Activated naive CD8-positive, alpha-beta T cell treated with anti-CD3 and anti-CD28 coated beads, Interleukin-2, amount 10 ng/mL, durations not matched to agents 7 days and 5 days (primary cell): ENCODE measurements at places on chromosomes 11 and 22. TPM values are rescaled to one million over a fixed set of nuclear protein-coding genes. Genes with fewer than 3 reads are reported as not detected.

DNA sequence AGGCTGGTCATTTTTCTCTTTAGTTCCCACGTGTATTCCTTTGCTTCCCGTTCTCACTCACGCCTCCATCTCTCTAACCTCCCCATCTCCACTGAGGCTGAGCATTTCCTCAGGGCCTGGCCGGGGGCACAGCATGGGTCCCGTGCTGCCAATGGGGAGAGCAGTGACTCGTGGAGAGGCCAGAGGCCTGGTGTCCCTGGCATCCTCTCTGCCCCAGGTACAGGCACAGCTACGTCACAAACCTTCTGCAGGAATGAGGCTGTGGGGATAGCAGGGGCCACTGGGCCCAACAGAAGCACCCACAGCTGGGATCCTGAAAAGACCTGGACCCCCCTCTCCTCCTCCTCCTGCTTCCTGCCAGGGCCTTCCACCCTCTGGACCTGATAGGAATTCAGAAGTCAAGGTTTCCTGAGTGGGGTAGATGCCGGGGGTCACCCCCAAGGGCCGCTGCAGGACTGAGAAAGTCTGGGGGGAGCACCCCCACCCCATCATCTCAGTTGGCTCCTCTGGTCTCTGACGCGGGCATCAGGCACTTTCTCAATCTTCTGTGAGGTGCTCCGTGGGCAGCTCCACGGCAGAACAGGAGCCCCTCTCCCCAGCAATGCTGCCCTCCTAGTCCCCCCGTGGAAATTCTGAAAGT is 11.8 kb downstream of the PNPLA5 start:
- DNase-seq = no peak

DNA sequence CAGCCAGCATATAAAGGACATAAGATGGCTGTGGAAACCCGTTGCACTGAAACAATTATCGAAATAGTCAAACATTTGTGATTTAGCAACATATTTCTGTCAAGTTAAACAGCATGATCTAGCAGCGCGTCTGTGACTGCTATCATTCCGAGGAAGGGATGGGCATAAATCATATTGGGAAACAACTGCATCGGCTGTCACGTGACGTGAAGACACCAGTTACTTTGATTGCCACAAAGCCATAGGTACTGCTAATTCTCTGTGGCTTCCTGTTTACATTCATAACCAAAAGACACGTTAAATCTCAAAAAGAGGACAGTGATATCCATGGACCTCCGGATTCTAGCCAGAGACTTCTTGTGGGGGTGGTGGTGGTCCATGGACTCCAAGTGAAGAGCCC is 87.8 kb downstream of the CACNA1I start:
- no peak for DNase-seq

- DNase-seq = no peak
Measured at GRCh38 chr22:43402128-43402527, 9.7 kb upstream of the MPPED1 start.

SHANK2 gene
- not detected for total RNA-seq

DERL3 gene
- total RNA-seq = 9.9 TPM

BMAL1 gene
- total RNA-seq = 83.3 TPM
